ENCODE measurements at places on chromosomes 2 and 18. TPM values are rescaled to one million over a fixed set of nuclear protein-coding genes. Genes with fewer than 3 reads are reported as not detected.

GRCh38 chr18:35572644-35573043 is 8.9 kb upstream of the GALNT1 start:
- DNase-seq = no peak

DNA sequence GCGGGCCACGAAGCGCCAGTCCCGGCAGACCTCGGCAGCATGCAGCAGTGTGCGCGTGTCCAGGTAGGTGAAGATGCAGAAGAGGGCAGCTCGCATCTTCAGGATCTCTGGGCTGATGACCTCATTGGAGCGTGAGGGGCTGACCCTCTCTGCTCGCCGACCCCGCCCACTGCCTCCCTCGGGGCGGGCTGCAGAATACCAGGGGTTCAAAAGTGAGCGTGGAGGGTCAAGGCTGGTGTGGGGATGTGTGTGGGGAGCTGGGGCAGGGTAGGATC is 20.0 kb downstream of the FBXO41 start:
- peak; percentile 84 for DNase-seq

DNA sequence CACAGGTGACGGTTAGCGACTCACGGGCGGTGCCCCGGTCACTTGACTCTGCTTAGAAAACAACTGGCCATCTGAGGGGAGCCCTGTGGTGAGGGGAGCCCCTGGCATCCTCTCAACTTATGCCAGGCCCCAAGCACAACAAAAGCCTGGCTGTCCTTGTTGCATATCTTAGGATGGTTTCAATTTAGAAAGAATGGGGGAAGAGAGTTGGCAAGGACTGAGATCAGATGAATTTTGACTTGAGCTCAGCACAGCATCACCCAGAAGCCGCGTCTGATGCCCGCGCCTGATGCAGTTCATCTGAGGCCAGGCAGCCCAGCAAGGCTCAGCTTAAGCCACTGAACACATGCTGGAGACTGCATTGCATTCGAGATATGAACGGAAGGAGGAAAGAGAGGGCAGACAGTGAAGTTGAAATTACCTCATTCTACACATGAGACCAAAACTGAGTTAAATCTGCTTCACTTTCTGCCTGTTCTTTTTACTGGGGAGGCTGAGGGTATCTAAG is 36.8 kb downstream of the MYT1L start:
- DNase-seq = no peak

MAL gene
- not detected for total RNA-seq

MEP1B gene
- total RNA-seq = 0.42 TPM

GAREM1 gene
- total RNA-seq = 21.2 TPM

Data from mesenteric fat pad (tissue), 1 donor.